Upper lobe of right lung (tissue), 1 donor: ENCODE measurements at places on chromosomes 12 and 14.

DNA sequence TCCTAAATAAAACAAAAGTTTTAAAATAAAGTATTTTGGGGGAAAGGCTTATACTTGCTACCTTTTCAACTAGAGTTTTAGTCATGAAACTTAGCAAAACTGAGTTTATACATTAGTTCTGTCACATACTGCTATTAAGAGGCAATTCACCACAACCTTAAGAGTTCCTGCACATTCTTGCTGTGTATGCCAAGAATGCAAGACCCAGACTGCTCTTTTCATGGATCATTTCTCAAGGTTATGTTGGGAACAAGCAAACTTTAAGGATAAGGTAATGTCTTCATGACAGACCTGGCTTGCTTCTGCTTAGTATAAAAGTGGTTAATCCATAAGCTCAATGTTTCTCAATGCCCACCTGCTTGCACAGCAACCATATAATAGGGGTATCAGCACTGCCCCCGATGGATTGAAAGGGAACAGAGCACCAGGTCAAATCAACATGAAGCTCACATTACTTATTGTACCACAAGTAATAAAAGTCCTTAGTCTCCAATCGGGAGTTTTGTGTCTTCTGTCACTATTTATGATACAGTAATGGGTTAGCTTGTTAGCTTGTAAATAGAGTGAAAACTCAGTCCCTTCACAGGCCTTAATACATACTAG is 67.6 kb downstream of the KIF21A start:
- no peak for DNase-seq

DNA sequence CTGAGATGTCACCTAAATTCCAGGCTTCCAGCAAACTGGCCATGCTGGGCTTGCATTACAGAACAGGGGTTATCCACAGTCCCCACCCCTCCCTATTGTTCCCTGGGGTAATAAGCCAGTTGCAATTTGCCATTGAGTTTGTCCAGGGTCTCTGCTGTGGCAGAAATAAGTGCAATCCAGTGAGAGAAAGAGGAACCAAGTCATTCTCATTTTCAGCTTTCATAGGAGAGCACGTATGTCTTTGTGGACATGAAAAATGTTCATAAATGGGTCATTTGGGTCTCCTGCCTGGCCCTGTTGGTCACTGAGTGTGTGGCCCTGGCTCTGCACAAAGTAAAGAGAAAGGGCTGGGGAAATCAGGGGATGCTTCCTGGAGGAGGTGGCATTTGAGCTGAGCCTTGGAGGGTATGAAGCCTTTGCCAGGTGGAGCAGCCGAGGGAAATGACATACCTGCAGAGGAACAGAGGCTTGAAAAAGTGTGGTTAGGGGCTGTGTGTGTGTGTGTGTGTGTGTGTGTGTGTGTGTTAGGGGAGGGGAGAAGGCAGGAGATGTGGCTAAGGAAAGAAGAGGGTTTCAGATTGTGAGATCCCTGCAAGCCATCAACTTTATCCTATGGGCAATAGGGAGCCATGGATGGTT is 29.3 kb downstream of the CMKLR1 start:
- DNase-seq: no peak

- DNase-seq: no peak
Measured at GRCh38 chr12:118456741-118457140, 80.4 kb downstream of the SUDS3 start.

- DNase-seq: no peak
Measured at GRCh38 chr12:49792181-49792970, 35.8 kb downstream of the NCKAP5L start.

DNA sequence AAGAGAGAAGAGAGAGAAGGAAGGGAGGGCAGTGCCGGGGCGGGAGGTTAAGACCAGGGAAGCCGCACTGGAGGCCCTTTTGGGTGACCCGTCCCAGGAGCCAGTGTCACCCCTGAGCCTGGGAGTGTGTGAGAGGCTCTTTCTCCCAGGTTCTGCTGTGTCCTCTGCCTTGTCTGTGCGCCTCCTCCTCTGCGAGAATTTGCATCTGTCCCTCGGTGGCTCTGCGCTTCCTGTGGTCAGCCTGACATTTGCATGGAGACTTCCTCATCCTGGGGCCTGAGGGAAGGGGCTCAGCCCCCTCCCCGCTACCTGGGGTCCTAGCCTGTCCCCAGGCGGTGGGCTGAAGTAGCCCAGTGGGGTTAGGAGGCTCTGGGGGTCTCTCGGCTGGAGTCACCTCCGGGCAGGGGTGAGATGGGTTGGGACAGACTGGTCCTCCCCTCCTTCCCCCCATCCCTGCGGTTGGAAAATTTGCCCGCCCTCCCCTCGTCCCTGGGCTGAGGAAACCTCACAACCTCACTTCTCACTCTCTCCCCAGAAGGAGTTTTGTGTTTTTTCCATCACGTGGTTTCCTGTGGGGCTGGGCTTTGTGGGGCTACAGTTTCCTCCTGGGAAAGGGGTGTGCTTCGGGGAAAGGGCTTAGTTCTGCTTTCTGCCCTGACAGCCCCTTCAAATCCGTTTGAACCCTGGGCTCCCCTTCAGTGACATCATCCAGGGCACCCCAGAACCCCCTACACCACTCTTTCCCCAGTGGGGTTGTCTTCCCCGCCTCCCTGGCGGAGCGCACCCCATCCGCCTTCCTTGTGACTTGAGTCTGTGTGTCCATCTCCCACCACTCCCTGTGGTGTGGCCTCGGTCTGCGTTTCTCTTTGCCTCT is 2.5 kb downstream of the PTPN6 start:
- peak; percentile 77 for DNase-seq

DNA sequence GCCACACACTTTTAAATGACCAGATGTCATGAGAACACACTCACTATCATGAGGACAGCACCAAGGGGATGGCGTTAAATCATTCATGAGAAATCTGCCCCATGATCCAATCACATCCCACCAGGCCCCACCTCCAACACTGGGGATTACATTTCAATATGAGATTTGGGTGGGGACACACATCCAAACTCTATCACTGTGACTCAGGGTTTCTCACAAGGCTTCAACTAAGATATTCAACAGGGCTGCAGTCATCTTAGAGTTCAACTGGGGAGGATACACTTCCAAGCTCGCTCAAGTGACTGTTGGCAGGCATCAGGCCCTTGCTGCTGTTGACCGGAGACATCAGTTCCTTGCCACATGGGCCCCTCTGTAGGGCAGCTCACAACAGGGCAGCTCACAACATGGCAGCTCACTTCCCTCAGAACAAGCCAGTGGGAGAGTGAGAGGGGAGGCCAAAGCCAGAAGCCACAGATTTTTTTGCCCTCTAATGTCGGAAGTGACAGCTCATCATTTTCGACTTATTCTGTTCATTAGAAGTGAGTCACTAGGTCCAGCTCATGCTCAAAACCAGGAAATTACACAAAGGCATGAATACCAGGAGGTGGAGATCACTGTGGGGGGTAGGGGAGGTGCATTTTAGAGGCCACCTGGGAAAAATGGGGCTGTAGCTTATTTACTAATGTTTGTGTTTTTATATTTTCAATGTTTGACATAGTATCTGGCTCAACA is 50.8 kb upstream of the PTHLH start:
- DNase-seq: no peak

DNA sequence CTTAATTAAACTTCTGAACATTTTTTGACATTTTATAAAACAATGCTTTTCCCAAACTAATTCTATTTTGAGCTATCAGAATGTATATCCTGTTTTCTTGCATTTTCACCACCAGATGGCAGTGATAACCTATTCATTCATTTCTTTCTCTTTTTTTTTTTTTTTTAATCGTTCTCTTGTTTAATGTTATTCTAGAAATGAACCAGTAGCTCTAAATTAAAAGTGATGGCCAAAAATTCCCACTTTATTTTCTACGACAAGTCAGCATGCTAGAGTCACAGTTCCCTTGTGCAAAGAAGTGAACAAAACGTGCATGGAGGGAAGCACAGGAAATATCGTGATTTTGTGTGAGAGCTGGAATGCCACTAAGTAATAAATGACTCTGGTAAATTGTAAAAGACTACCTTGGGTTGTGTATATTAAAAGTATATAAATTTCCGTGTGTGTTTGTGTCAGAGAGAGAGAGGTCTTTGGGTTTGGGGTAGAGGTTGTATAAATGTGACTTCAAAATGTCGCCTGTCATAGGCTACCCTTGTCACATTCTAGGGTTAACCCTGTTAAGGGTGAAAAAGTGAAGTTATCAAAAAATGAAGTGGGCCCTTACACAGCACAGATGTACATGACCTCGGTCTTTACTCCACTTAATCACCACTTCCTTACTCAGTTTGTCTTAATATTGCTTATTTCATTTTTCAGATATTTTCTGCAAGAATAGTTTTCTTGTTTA is 40.4 kb upstream of the LDHB start:
- no peak for DNase-seq

DNA sequence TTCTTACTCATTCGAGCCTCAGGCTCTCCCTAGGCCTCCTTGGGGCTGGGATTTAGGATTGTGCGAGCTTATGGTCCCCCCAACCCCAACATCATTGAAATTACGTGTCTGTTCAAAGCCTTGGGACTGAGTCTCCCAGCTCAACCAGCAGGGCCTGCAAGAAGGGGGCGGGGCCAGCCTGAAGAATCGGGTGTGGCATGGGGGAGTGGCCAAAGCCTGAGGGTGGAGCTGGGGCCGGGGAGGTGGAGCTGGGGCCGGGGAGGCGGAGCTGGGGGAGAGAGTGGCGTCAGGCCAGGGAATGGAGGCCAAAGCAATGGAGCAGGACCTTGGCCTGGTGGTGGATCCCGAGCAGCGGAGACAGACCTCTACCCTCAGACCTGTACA is 24.3 kb upstream of the HSPB8 start:
- no peak for DNase-seq

GRCh38 chr12:67890726-67891258 is 98.5 kb upstream of the IFNG-AS1 start:
- no peak for DNase-seq

DNA sequence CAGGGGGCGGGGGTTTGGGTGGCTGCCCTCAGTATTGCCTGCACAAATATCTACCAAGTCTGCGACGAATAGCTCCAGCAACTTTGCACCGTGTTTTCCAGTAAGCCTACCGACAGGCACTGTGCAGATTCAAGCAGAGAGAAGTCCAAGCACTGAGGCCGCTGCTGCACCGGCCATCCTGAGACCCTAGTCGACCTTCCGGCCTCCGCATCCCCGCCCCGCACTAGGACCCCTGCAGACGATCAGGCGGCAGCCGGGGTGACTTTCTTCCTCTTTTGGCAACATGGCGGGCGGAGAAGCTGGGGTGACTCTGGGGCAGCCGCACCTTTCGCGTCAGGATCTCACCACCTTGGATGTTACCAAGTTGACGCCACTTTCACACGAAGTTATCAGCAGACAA is at the start of gene EIF2S3B:
EIF2S3B (plus strand) TSS at position 271 of the 400 bp plus-strand sequence; CDS start at position 284, 13 bp downstream.
- DNase-seq: no peak

GRCh38 chr14:37078131-37078530 is 94.3 kb downstream of the SLC25A21 start:
- DNase-seq: no peak

GRCh38 chr12:109463756-109464155 is 13.3 kb downstream of the KCTD10 start:
- no peak for DNase-seq

- DNase-seq: no peak
Measured at GRCh38 chr14:76699939-76700590, 61.2 kb upstream of the VASH1 start.

DNA sequence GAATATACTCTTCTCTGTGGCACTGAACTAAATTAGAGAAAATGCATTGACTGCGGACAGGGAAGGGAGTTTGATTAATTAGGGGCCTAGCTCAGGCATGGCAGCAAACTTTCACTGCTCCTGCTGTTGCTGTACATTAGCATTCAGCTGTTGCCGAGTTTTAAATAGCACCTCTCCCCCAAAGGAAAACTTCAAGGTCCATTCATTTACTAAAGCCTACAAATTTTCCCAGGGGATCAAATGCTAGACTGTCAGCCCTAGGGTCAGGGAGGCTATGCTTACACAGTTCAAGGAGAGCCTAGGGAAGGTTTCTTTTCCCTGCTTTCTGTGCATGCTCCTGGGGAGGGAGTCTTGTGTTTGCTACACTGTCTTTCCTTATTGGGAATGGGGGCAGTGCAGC is 60.0 kb upstream of the GZMB start:
- no peak for DNase-seq

- DNase-seq: peak; percentile 37
Measured at GRCh38 chr14:75242546-75243273, 35.9 kb upstream of the FOS start.

- DNase-seq: no peak
Measured at GRCh38 chr14:59419303-59419702, 45.9 kb downstream of the GPR135 start.

DNA sequence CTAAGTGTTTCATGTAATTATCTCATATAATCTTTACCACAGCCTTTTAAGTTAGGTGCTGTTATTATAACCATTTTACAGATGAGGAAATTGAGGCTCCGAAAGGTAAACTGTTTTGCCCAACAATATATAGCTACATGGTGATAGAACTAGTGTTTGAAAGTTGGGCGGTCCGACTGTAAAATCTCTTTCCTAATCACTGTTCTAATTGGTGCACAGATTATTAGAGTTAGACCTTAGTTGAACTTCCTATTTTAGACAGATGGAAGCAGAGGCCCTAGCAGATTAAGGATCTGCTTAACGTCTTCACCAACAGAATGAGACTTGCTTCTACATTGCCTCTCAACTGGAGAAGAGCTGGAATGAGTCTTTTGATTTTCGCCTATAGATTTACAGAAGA is 30.0 kb upstream of the DUSP6 start:
- DNase-seq: no peak
